ENCODE measurements at places on chromosomes 6 and 20. TPM values are rescaled to one million over a fixed set of nuclear protein-coding genes. Genes with fewer than 3 reads are reported as not detected.

Gene MCCD1
- not detected for total RNA-seq

Gene TPBG
- total RNA-seq = 10.8 TPM

Gene GPR6
- not detected for total RNA-seq

DNA sequence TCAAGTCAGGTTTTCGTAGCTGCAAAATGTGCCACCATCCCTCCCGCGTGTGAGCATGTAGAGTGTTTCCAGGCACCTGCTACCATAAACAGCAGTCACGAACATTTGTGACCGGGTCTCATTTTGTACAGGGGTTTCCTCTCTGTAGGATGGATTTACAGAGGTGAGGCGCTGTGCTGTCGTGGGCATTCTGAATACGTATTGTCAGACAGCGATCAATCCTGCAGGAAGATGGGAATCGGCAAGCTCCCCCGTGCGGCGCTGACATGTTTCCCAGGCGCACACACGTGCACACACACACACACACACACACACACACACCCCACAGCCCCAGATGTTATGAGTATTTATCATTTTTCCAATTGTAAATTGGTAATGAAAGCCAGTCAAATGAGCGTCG is 15.8 kb downstream of the ANKRD60 start:
- H3K27me3 ChIP-seq = no peaks in the 10 kb centered on the region
- no peak overlapping the region for H3K27ac ChIP-seq
- H3K36me3 ChIP-seq = no peaks in the 10 kb centered on the region
- H3K4me1 ChIP-seq = peaks cover 8% of the 10 kb centered on the region

DNA sequence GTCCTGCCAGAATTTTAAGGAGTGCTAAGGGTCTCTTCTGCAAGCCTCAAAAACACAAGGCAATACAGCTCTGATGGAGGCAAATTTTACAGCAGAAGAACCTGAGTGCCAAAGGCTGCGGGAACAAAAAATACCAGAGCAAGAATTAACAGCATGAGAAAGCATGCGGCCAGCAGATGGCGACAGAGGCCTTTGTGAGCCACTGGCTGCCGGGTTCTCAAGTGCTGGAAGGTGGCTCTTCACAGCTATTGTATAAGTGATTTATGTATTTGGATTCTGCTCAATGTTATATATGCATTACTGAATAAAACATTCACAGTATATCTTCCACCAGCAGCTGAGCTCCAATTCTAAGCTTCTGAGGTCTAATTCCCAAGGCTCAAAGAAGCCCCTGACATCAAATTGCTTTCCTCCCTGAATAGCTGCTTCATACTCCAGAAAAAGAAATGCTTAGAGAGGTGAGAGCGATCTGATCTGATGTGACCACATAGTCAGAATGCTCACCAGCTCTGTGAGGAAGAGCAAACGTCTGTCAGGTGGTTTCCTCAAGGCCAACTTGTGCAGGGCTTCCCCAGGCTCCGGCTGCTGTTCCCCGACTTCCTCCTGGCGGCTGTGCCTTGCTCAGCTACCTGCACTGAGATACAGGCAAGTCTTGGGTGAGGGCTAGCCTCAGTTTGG is 58.6 kb downstream of the PPP1R3G start:
- DNase-seq = peak; percentile 91
- no peak overlapping the region for H3K27ac ChIP-seq
- no peaks in the 10 kb centered on the region for H3K36me3 ChIP-seq
- no peaks in the 10 kb centered on the region for H3K27me3 ChIP-seq

DNA sequence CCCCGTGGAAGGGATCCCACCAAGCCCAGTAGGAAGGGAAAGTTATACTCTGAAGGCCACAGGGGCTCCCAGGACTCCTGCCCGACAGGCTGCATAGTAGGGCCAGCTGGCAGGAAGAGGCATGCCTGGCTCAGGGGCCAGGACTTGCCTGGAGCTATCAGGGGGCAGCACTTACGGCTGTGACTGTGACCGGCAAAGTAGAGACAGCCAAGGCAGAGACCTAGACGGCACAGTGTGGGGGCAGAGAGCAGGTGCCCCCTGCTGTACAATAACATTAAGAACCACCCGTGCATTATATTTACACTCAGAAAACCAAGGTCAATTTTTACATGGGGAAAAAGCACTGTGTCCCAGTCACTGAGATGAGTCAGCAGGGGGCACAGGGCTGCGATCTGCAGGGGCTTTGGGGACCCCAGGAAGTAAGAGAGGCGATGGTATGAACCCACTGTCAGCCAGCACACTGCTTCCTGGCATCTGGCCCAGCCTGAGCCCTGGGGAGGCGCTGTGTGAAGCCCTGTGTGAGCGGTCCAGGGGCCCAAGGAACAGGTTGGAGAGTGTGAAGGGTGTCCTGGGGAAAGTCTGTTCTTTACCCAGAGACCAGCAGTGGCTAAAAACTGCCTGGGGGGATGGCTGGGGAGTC is 9.9 kb downstream of the CCDC167 start:
- no peak overlapping the region for H3K4me3 ChIP-seq
- H3K27me3 ChIP-seq = no peaks in the 10 kb centered on the region
- peaks cover 11% of the 10 kb centered on the region for H3K4me1 ChIP-seq
- DNase-seq = peak; percentile 61
- no peaks in the 10 kb centered on the region for H3K36me3 ChIP-seq
